ENCODE measurements at places on chromosomes 5 and 9. TPM values are rescaled to one million over a fixed set of nuclear protein-coding genes. Genes with fewer than 3 reads are reported as not detected.
A peak's percentile ranks its signal among the peaks of the same experiment; 100 is the strongest.

DNA sequence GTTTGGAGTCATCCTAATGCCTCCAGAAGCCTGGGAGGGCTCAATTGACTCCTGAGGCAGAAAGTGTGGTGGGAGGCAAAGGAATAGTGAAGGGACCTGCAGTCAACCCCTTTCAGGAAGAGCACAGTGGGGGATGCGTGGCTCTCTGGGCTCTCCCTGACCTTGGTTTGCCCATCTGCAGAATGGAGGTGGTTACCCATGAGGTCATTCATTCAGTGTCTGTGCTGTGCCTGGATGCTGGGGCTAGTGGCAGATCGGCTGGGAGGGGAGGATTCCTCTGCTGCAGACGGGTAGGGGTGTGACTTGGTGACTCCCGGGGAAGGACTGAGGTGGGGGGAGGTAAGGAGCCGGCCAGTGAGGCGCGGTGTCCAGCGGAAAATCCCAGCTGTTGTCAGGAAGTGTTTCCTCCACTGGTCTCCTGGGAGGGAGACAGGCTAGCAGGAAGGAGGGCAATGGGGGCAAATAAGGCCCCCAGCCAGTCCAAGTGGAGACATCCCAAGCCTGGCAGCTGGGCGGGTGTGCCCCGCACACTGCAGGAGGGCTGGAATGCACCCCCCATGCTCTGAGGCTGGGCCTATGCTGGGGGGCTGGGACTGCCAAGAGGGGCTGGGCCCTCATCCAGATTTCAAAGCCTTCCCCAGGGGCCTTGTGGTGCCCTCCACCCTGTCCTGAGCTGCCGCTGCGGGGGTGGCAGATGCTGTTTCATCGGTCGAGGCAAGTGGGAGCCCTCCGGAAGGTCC, 10.9 kb downstream of the CXXC5 start:
- peak overlapping the region; percentile 60 for H3K27ac ChIP-seq
- no peaks in the 10 kb centered on the region for H3K27me3 ChIP-seq
- DNase-seq: no peak
- peaks cover 49% of the 10 kb centered on the region for H3K4me1 ChIP-seq
- H3K36me3 ChIP-seq: peaks cover 4% of the 10 kb centered on the region

DNA sequence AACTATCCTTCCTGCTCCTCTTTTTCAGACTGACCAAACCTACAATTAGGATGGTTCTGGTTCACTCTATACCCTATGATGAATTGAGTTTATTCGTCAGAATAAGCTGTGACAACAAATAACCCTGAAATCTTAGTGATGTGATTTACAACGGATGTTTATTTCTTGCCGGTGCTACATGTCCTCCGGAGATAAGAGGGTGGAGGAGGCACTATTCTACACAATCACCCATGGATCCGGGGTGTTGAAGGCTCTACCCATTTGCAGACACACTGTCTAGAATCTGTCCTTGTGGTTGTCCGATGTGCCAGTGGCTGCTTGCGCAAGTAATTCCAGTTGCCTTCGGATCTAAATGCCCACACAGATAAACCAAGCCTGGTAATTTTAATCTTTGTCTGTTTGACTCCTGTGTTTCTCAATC, 44.7 kb downstream of the CDC14B start:
- peak overlapping the region; percentile 20 for H3K27ac ChIP-seq
- peak overlapping the region; percentile 8 for H3K4me3 ChIP-seq
- H3K36me3 ChIP-seq: no peaks in the 10 kb centered on the region
- H3K4me1 ChIP-seq: peaks cover 20% of the 10 kb centered on the region
- no peaks in the 10 kb centered on the region for H3K27me3 ChIP-seq

DNA sequence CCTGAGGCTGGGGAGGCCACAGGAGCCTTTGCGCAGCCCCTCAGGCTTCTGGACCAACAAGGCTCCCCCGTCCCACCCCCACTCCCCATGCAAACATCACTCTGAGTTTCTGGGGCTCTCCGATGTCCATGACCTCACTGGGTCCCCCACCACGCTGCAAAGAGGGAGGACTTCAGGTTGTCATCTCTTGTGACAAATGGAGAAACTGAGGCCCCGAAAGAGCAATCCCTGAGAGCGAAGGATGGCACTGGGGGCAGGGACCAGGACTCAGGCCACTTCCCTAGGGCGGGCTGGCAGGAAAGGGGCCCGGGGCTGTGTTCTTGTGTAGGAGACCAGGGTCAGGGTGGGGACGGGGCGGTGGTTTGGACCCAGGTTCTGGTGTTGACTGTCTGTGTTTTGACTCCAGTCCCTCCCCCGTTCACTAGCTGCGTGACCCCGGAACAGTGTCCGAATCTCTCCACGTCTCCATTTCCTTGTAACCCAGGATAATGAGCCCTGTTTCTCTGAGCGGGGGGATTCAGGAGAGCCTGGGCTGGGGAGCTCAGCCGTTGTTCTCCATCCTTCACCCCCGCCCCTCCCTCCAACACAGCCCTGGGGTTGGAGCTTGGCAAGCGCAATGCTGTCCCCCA, 13.9 kb downstream of the FIBCD1 start:
- no peaks in the 10 kb centered on the region for H3K4me1 ChIP-seq
- H3K27ac ChIP-seq: no peak overlapping the region
- no peaks in the 10 kb centered on the region for H3K27me3 ChIP-seq
- H3K4me3 ChIP-seq: no peak overlapping the region

GRCh38 chr5:122500245-122501088, 188.4 kb downstream of the SNCAIP start:
- H3K27me3 ChIP-seq: no peaks in the 10 kb centered on the region
- H3K27ac ChIP-seq: no peak overlapping the region

GRCh38 chr5:32960340-32961058, 249.4 kb downstream of the NPR3 start:
- no peak overlapping the region for H3K27ac ChIP-seq
- no peaks in the 10 kb centered on the region for H3K4me1 ChIP-seq
- no peaks in the 10 kb centered on the region for H3K27me3 ChIP-seq

DNA sequence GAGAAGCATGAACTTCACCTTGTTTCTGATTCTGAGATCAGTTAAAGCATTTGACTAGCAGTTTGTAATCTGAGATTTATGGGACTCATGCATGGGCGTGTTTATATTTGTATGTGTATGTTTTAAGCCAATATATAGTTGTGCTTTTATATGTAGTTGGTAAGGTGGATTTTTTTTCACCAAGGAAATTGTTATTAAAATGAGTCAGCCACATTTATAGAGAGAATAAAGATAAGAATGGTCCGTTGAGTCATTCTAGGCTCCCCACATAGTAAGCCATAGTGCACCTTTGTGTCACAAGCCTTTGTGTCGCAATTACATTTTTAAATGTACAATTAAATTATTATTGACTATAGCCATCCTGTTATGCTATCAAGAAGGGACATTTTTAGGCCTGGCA, 89.0 kb downstream of the NLN start:
- no peaks in the 10 kb centered on the region for H3K27me3 ChIP-seq
- H3K4me1 ChIP-seq: peaks cover 15% of the 10 kb centered on the region
- no peak for DNase-seq
- H3K4me3 ChIP-seq: no peak overlapping the region

DNA sequence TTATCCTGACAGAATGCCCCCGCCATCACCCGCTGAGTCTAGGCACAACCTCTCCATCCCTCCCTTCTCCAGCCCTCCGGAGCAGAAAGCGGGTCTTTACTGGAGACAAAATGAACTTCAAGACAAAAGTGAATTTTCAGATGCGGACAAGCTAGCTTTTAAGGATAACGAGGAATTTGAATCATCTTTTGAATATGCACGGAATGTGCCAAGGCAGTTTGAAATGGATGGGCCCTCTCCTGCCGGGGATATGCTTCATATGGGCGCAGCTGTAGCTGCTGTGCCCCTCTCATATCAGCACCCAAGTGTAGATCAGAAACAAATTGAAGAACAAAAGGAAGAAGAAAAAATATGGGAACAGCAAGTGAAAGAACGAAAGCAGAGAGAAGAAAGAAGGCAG, 37.5 kb downstream of the CPLANE1 start:
- no peaks in the 10 kb centered on the region for H3K27me3 ChIP-seq
- DNase-seq: no peak
- no peaks in the 10 kb centered on the region for H3K4me1 ChIP-seq
- no peak overlapping the region for H3K27ac ChIP-seq
- 0 out of 2 replicates have a peak, but pooled peaks cover 2% of the 10 kb centered on the region for H3K36me3 ChIP-seq
- no peak overlapping the region for H3K4me3 ChIP-seq

GRCh38 chr9:127528422-127529251, 77.3 kb downstream of the LRSAM1 start:
- no peak overlapping the region for H3K4me3 ChIP-seq
- no peak for DNase-seq
- H3K27me3 ChIP-seq: no peaks in the 10 kb centered on the region
- peaks cover 8% of the 10 kb centered on the region for H3K36me3 ChIP-seq

DNA sequence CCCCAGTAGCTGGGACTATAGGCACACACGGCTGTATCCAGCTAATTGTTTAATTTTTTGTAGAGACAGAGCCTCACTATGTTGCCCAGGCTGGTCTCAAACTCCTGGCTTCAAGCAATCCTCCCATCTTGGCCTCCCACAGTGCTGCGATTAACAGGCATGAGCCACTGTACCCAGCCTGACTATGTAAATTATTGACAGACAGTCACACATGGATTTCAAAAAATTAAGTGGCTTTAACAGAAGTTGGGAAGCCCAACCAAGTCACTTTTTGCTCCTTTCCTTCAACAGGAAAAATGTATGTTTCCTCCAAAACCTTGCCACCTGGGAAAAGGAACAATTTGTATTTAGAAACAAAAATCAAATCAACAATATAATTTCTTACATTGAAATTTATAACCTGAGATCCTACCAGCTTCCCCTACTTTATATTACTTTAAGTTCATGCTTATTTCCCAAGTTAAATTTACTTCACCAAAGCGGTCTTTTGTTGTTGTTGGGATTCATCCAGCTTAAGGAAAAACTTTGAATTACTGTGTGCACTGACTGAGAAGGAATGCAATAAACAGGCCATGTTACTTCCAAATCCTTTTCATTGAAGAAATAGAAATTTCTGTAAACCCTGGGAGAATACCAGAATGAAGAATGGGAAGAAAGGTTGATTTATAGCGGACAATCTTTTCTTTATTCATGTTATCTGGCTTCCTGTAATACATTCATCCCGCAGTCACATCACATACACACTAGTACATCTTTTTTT, 8.6 kb downstream of the PCA3 start:
- H3K4me1 ChIP-seq: no peaks in the 10 kb centered on the region
- no peak for DNase-seq
- no peaks in the 10 kb centered on the region for H3K27me3 ChIP-seq
- H3K36me3 ChIP-seq: no peaks in the 10 kb centered on the region

GRCh38 chr5:67475489-67475888, 278.9 kb upstream of the CD180 start:
- DNase-seq: no peak
- H3K27me3 ChIP-seq: no peaks in the 10 kb centered on the region
- H3K4me3 ChIP-seq: no peak overlapping the region

GRCh38 chr9:132056717-132057560, 22.7 kb downstream of the MED27 start:
- no peaks in the 10 kb centered on the region for H3K27me3 ChIP-seq
- H3K27ac ChIP-seq: no peak overlapping the region
- no peak for DNase-seq
- H3K4me1 ChIP-seq: no peaks in the 10 kb centered on the region
- H3K4me3 ChIP-seq: no peak overlapping the region
- H3K36me3 ChIP-seq: no peaks in the 10 kb centered on the region

DNA sequence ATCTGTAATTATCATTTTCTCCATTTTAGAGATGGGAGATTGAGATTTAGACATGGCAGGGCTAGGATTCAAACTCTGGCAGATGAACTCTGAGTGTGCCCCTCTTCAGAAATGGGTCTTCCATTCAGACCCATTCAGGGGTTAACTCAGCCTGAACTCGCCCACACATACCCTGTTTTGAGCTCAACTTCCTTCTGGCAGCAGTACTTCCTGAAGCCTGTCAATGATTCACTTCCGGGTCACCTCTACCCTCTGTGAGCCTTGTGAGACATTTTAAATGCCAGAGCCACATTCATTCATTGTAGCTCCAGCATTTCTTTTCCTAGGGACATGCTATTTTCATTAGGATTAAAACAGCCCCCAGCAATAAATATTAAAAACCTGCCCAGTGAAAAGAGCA, 209.3 kb upstream of the SLC24A2 start:
- no peaks in the 10 kb centered on the region for H3K4me1 ChIP-seq
- no peak overlapping the region for H3K27ac ChIP-seq
- H3K36me3 ChIP-seq: no peaks in the 10 kb centered on the region
- no peak for DNase-seq
- H3K4me3 ChIP-seq: no peak overlapping the region

DNA sequence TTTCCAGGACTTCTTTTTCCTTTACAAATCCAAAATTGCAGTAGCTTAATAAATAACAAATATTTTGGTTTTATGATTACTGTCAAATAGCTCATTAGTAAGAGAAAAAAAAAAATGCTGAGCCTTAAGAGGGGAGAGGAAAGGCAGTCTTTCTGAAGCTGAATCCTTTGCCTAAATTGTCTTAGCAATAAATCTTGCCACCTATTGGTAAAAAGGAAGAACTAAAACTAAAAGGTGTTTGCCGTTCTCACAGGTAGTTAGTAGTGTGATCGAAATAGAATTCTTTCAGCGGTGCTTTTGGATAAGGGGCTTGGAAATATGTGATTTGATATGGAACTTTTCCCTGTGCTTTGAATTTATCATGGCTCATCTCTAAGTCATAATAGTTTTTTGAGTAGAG, 31.2 kb downstream of the PIK3R1 start:
- no peak for DNase-seq
- peaks cover 1% of the 10 kb centered on the region for H3K36me3 ChIP-seq
- 0 out of 2 replicates have a peak, but pooled peaks cover 8% of the 10 kb centered on the region for H3K4me1 ChIP-seq
- no peak overlapping the region for H3K4me3 ChIP-seq

Gene GBGT1
- total RNA-seq: 0.14 TPM

Gene CCDC180
- total RNA-seq: 5.9 TPM

Gene MOB3B
- total RNA-seq: 4.7 TPM

Gene UAP1L1
- total RNA-seq: 24.6 TPM

Gene SLC31A2
- 4.7 TPM for total RNA-seq

Gene GHR
- total RNA-seq: 0.54 TPM

Gene CCDC192
- not detected for total RNA-seq

Gene STPG3
- total RNA-seq: not detected

Gene S1PR3
- 1.00 TPM for total RNA-seq
